Activated CD8-positive, alpha-beta memory T cell treated with anti-CD3 and anti-CD28 coated beads for 4 hours (primary cell): ENCODE measurements at places on chromosomes 11 and 22.

DNA sequence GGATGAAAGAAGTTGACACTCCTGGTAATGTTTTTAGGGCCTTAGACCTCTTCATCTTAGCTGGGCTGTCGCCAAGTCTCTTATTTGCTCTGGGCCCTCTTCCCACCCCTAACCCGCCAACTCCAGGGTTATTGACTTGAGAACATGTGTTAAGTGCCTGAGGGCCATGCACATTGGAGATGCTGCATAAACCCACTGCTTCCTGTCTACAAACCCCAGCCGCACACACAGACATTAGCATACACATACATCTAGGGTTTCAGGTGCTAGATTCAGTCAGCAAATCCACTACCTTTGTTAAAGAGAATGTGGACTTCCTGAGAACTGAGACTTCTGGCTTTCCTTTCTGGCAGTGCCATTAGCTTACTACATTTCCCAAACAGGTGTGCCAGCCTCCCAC lies 817 bp downstream of the PANX3 start:
- no peak for DNase-seq

- DNase-seq, result peak; percentile 82
Measured at GRCh38 chr11:14414470-14415461, 55.8 kb upstream of the RRAS2 start.

DNA sequence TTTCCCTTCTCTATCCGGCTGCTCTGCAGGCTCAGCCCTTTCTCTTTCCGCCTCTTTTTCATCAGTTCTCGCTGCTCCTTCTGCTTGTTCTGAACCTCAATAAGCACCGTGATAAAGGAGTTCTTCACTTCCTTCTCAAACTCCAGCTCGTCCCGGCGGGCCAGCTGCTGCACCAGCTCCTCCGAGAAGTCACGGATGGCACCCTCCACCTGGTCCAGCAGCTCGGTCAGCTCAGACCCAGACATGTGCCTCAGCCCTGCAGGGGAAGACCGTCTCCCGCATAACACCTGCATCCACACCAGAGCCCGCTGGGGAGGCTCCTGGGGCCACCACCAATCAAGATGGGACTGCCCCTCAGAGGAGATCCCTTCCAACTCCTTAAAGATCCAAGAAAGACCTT lies 40.2 kb downstream of the FEZ1 start:
- DNase-seq, result no peak

GRCh38 chr11:3003396-3004231 lies 11.5 kb upstream of the NAP1L4 start:
- no peak for DNase-seq

- DNase-seq, result no peak
Measured at GRCh38 chr11:27319072-27319471, 43.9 kb downstream of the CCDC34 start.

DNA sequence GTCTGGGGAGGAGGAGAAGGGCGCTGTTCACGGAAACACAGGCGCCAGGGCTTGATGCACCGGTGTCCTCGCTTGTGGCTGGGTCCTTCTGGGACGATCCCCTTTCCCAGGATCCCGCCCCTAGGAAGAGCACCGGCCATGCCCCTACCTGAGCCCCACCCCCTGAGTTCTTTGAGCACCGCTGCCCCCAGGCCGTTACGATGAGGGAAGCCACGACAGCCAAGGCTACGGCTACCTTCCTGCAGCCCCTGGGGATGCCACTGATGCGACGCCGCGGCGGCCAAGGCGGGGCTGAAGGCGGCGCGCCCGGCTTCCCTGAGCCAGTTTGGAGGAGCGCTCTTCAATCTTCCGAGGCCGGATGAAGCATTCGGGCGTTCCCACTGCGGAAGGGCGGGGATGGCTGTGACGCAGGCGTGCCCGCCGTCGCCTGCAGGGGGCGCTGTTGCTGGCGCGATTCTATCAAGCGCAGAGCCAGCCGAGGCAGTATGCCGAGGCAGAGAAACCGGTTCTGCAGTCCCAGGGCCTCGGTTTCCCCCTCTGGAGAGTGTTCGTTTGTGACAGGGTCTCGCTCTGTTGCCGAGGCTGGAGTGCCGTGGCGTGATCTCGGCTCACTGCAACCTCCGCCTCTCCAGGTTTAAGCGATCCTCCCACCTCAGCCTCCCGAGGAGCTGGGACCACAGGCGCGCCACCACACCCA lies 9.7 kb upstream of the NEFH start:
- DNase-seq, result no peak

- no peak for DNase-seq
Measured at GRCh38 chr11:48019595-48019994, 39.2 kb downstream of the PTPRJ start.

GRCh38 chr11:76574406-76574805 lies 96.1 kb downstream of the LRRC32 start:
- DNase-seq, result no peak

GRCh38 chr22:30455075-30455840 lies 16.6 kb downstream of the SEC14L3 start:
- no peak for DNase-seq

- no peak for DNase-seq
Measured at GRCh38 chr22:44191036-44191454, 10.3 kb downstream of the PARVG start.

GRCh38 chr22:46363611-46364321 lies 28.3 kb downstream of the TRMU start:
- no peak for DNase-seq

DNA sequence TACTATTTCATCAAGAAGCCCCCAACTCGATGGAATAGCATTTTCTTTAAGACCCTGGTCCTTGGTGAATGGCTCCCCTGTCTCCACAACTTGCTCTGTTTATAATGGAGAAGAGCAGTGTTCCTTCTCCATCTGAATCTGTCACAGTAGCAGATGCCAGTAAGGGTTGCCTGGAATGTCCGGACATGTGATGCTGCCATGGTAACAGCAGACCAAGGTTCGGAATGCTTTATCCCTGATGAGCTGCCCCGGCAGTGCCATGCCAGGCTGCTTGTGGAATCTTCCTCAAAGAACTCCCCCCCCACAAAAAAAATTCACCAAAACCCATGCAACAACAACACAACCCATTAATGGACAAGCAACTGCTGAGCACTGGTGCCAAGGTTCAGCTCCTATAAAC lies 72.5 kb downstream of the KCNC1 start:
- DNase-seq, result no peak

DNA sequence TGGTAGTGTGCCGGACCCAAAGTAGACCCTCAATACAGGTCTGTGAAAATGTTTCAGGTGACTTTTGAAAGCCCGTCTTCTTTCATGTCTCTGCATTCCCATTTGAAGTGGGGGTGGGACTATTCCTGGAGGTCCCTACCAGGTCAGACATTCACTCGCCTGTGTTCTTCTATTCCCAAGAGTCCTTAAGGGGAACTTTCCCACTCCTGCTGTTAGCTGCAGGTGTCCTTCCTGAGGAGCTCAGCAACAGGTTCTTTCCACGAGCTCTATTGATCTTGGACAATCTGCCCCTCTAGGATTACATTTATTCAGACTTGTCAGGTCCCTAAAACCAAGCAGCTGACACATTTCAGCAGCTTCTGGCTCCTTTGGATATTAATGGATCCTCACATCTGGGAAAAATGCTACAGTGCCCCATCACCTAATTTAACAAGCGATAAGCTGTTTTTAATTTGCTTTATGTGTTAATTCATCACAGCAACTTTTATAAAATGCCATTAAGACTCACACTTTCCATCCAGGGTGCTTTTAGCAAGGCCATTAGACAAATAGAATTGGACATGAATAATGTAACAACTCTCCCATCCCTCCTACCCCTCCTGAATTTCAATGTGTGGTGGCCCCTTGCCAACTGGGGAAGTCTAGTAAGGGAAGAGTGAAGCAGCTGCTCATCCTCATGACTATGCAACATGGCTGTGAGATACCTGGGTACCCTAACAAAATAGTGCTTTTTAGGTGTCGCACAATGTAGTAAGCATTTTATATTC lies 259.5 kb upstream of the CCDC90B start:
- DNase-seq, result no peak

GRCh38 chr11:94142308-94143281 lies 14.0 kb downstream of the PANX1 start:
- DNase-seq, result no peak

DNA sequence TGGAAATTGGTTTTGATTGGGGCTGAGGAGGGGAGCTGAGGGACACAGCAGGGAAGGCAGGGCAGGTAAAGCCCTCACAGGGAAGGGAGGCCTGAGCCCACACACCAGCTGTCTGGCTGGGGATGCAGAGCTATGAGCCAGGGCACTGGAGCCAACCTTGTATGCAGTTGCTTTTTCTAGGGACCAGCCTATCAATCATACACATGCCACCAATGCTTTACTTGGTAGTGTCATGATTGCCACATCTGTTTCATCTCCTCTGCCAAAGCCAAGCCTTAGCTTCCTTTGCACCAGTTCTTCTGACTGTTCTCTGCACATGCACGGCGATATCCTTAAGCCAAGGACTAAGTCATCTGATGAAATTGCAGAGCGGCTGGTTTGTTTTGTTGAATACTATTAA lies 207.1 kb upstream of the PLET1 start:
- DNase-seq, result no peak

DNA sequence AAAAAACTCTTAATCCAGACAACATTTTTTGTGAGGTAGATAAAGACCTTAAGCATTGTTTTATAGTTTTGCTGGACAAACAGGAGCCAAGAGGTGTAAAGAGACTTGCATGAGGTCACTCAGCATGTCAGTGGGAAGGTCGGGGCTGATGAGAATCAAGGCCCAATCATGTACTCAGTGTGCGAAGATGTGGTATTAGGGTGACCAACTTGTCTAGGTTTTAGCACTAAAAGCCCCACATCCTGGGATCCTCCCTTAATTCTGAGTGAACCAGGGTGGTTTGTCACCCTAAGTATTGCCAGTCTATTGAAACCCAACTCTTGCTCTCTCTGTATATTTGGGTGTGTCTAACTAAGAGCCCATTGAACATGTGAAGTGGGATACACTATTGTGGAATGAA lies 19.5 kb upstream of the SORL1-AS1 start:
- DNase-seq, result no peak

DNA sequence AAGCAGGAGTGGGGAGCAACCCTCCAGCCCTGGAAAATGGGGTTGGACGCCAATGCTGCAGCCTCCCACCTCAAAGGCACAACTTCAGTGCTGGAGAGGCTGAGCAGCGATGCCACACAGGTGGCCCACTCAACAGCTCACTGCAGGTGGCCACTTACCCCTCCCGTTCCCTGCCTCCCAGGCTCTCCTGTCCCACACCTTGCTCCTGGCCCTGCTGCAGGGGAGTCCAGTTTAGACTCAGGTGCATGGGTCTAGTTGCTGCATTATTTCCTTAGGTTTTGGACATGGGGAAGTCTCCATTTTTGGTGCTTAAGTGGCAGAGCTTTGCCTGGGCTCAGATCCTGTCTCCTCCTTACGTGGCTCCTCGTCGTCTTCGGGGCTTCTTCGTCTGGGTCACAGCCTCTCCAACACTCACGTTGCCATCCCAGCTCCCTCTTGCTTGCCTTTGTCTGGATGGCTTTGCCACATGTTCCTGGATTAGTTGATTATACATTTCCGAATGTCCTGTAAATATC lies 898.3 kb downstream of the BRD1 start:
- no peak for DNase-seq

DNA sequence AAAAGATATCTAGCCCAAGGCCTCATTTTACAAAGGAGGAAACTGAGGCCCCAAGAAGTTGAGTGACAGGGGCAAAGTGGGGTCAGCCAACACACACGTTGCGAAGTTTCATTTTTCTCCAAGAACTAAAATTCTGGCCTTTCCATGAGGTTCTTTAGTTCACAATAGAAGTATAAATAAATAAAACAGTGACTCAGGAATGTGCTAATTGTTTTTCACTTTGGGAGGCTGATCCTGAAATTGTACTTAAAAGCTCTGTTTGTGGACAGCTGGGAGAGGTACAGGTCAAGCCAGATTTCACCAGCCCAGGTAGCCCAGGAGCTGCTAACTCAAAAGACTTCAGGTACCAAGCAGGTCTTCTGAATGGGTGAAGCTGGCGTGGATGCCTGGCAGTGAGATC lies 105.2 kb downstream of the TRAF6 start:
- DNase-seq, result no peak

DNA sequence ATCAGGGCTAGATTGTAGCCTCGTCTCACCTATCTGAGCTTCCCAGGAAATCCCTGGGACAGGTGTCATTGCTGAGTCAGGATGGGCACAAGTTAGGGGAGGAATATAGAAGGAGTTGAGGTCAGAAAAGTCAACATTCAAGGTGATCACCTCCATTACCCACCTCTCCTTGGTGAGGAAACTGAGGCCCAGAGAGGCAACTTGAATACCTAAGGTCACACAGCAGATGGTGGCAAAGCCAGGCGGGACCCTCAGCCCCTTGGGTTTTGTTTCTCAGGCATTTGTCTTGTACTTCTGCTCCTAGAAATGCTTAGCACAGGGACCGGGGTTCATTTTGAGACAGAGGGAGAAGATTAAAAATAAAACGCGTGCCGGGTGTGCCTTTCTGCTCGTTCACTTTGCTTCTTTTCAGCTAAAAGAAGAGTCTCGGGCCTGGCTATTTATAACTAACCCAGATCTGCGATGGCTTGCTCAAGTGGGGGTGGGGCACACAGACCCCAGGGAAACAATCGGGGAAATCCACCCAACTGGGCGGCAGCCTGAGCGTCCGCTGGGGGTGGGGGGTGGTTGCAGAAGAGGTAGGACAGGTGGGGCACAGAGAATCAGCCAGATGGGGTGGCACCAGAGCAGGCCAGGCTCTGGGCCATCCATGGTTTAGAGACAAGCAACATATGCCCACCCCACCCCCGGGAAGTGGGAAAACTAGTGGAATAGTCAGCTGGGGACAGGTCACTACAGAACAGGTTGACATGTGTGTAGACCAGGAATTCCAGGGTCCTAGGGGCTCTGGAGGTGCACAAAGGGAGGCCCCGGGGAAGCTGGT lies 3.9 kb upstream of the GNAZ start:
- no peak for DNase-seq

DNA sequence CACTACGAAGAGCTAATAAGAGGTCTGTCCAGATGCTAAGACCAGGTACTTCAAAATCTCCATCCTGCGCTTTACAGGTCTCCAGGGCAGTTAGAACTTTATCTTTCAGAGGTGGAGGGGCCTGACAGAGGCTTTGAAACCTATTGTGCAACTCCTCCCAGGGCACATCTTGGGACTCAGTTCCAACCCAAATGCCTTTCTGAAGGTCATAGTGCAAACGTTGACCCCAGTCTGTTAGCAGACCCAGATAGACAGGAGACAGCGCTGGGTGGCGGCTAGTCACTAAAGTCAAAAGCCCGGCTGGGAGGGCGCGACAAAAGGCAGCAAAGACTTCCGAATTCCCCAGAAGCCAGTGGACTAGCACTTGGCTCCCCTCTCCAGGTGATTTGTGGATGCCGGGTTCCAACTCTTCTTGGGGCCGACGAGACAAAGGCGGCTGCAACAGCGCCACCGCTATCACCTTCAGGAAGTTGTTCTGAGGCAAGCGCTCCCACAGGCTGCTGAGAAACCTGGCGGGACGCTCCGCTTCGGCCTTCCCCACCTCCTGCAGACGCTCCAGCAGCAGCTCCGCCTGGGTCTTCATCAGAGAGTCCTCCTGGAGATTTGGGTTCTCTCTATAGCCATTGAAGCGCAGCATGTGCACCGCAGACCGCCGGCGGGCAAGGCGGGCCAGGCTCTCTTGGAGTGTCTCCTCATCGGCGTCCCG lies 728 bp downstream of the FANCF start:
- peak; percentile 5 for DNase-seq

GRCh38 chr11:10096987-10097386 lies 197.0 kb downstream of the SBF2 start:
- DNase-seq, result no peak

GRCh38 chr22:23511627-23512347 lies 68.3 kb downstream of the IGLL1 start:
- no peak for DNase-seq

GRCh38 chr22:38017272-38017920 lies 33.0 kb upstream of the SOX10 start:
- DNase-seq, result no peak

GRCh38 chr11:16867097-16867496 lies 128.7 kb downstream of the C11orf58 start:
- no peak for DNase-seq

GRCh38 chr11:47257517-47258316 lies at the start of gene NR1H3:
Gene NR1H3, plus strand, starts transcription at chr11:47257996. Its CDS starts 1,221 bp downstream, at chr11:47259217.
- no peak for DNase-seq
